Kidney capillary endothelial cell (primary cell): ENCODE measurements at places on chromosomes 5 and 9.

DNA sequence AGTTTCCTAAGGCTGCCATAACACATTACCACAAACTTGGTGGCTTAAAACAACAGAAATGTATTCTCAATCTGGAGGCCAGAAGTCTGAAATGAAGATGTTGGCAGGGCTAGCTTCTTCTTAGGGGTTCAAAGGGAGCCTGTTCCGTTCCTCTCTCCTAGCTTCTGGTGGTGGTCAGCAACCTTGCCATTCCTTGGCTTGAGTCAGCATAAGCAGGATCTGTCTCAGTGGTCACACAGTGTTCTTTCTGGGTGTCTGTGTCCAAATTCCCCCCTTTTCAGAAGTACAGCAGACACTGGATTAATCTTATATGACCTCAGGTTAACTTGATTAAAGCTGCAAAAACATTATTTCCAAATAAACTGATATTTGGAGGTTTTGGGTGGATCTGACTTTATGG, 2.1 kb upstream of the OSMR start:
- DNase-seq: no peak

DNA sequence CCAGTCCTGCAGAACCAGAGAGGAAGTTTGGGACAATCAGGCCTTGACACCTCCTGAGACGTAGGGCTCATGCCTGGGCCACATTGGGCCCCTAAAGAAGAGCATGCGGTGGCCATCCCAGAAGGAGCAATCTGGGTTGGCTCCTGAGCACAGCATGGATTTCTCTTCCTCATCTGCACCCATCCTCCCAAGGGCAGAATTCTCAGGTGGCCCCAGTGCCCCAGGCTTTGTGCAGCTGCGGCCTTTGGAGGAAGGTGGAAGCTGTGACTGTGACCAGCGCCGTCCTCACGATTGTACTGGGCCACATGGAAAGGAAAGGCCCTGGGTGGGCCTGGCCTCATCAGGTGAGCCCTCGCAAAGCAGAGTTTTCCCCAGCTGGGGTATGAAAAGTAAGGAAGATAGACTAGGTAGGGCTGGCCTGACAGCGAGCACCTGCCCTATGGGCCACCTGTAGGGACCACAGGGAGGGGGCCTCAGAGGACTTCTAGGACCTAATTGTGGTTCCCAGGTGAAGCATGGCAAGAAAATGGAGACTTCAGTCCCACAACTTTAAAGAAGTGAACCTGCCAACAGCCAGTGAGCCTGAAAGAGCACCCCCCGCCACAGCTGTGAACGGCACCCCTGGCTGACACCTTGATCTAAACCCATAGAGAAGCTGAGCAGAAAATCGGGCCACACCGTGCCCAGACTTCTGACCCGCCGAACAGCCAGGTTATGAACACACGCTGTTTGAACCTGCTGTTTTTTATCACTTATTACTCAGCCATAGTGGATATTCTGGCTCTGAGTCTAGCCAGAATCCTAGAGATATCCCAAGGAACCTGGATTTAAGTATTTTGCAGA, 164.1 kb downstream of the IRX2 start:
- DNase-seq: no peak

DNA sequence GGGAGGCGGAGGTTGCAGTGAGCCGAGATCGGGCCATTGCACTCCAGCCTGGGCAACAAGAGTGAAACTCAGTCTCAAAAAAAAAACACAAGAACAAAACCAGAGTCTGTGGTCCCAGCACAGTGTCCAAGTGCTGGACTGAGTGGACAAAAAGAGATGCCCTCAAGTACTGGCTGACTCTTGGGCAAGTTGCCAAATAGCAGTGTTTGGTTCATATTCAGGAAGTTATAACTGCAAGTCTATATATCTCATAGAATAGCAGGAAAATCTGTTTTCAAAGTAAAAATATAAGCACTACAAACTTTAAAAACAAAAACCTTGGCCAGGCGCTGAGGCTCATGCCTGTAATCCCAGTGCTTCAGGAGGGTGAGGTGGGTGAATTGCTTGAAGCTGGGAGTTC, 7.3 kb downstream of the HABP4 start:
- DNase-seq: no peak

GRCh38 chr5:149776361-149777305, 46.5 kb downstream of the PPARGC1B start:
- no peak for DNase-seq

GRCh38 chr5:139814191-139814601, 18.6 kb downstream of the PSD2 start:
- no peak for DNase-seq

GRCh38 chr9:21983561-21983935, 10.6 kb downstream of the CDKN2A start:
- no peak for DNase-seq

DNA sequence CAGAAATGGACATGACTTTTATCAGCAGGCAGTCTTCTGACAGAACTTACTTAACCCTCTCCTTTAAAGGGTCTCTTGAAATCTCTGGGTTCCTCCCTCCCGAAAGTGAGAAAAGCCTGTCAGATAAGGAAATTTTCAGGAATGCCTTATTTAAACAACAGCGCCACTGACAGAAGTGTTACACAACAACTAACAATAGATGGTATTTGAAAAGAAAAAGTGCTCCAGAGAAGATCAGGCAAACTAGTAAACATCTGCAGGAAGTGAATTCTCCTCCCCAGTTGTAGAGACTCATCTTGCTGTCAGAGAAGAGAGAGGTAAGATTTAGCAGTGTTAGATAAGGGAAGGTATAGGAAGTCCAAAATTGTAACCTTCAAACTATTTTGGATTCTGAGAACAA, 107.2 kb upstream of the NFIL3 start:
- no peak for DNase-seq
